ENCODE measurements at places on chromosomes 13 and 19.

DNA sequence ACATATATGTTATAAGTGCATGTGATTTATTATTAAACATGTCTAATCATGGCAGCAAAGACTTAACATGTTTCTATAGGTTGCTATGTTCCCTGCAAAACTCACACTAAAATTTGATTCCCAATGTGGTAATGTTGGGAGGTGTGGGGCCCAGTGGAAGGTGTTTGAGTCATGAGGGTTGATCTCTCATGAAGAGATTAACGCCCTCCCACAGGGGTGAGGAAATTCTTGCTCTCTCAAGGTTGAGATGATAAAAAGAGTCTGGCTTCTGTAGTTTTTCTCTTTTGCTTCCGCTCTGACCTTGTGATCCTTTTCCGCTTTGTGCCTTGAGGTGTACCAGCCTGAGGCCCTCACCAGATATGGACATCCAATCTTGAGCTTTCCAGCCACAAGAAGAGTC, 737.5 kb upstream of the SLITRK5 start:
- DNase-seq: no peak

DNA sequence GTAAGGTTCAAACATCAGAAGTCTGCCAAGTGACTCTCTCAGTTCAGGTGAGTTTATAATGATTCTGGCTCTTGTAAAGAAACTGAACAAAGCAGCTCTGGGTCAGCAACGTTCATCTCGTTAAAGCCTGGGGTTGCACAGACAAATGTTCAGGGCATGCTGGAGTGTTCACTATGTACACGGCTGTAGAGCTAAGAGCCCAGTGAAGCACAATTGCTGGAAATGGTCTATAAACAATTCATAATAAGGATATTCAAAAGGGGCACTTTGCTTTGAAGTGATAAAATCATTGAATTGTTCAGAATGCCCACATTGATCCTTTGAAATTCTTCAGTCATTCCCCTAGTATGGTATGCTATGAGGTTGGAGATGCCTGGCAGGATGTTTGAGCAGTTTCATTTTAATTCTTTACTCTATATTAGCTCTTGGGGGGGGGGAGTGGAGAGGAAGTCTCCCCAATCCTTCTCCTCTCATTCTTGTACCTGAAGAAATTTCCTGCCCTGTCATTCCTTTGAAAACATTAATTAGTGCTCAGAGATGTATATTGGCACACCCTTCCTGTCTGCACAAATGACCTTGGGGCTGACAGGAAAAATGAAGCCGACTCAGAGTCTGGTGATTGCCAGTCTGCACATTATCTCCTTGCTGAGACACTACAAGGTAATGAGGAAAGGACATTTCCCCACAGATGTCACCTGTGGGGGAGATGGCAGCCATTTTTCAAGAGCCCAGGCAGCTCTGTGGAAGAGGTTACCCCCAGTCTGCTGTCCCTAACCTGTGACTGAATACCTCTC, 145.5 kb downstream of the DLEU7 start:
- peak; percentile 37 for DNase-seq

DNA sequence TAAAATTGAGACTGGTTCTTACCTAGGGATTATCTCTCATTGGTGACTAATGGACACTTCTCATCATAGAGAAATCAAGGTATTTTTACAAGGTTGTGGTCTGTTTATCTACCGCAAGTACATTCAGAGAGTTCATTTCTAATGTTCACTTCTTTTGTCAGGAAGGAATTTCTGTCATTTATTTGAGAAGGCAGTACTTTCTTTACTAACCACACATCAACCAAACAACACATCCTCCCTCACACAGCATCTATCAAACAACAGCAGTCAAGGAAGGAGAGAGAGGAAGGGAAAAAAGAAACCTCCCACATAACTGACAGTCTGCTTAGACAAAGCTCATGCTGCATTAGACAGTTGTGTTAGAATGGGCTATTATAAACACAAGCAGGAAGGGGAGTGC, 182.3 kb upstream of the KLF12 start:
- DNase-seq: no peak

- peak; percentile 96 for DNase-seq
These were observed 48.7 kb downstream of the ZIC5 start for GRCh38 chr13:99922631-99923404.

DNA sequence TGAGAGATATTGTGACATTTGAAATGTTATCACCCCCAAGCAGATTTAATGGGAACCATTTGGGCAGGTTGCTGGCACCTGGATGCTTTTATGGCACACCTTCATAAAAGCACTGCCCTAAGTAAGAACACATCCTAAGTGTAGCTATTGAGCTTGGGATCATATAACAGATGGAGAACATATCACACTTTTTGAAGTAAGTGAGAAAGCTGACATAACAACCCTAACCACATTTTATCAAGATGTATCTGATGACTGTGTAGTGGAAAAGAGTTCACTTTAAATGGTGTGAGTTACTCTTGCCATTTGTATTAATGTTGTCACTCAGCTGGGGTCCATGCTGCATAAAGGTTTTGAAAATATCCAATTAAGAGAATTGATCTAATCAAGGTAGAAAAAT, 287.9 kb downstream of the DCLK1 start:
- DNase-seq: no peak

GRCh38 chr13:100389617-100390016, 199.0 kb downstream of the GGACT start:
- DNase-seq: no peak

GRCh38 chr19:9645472-9645871, 24.4 kb upstream of the ZNF561 start:
- no peak for DNase-seq

GRCh38 chr19:46739290-46739771, 6.5 kb upstream of the FKRP start:
- no peak for DNase-seq

DNA sequence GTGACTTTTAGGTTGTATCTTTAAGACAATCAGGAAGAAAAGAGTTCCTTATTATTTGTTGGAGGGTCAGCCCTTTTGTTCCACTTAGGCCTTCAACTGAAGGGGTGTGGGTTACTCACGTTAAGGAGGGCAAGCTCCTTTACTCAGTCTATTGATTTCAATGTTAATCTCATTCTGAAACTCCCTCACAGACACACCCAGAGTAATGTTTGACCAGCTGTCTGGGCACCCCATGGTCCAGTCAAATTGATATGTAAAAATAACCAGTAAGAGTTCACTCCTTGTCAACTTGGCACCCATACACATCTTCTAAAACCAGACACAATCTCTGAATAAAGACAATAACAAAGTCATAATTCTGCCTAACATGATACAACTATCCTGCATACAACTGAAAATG, 292.9 kb downstream of the KLF5 start:
- no peak for DNase-seq

Data from NCI-H2081 (cell line).